ENCODE measurements at places on chromosomes 6 and 20. TPM values are rescaled to one million over a fixed set of nuclear protein-coding genes. Genes with fewer than 3 reads are reported as not detected.

PTGIS gene
- 0.08 TPM for total RNA-seq

GSTA1 gene
- not detected for total RNA-seq

ID1 gene
- total RNA-seq: 0.37 TPM

SPTLC3 gene
- 0.76 TPM for total RNA-seq

POM121L2 gene
- total RNA-seq: not detected

IL17A gene
- not detected for total RNA-seq

MED20 gene
- 22.3 TPM for total RNA-seq

DYNLT2 gene
- 2.0 TPM for total RNA-seq

UBE3D gene
- total RNA-seq: 7.1 TPM

MOG gene
- not detected for total RNA-seq

QRSL1 gene
- total RNA-seq: 22.2 TPM

HCRTR2 gene
- not detected for total RNA-seq

RSPH4A gene
- 0.44 TPM for total RNA-seq

AP5S1 gene
- 11.7 TPM for total RNA-seq

TBC1D7 gene
- 20.2 TPM for total RNA-seq

ARG1 gene
- not detected for total RNA-seq

GLP1R gene
- 0.56 TPM for total RNA-seq

SNAP25 gene
- not detected for total RNA-seq

BLTP3A gene
- total RNA-seq: 19.6 TPM

Data from activated naive CD8-positive, alpha-beta T cell treated with anti-CD3 and anti-CD28 coated beads for 36 hours (primary cell).